ENCODE measurements at places on chromosomes 1 and 21.

GRCh38 chr1:6003568-6004411 is 11.6 kb upstream of the NPHP4 start:
- DNase-seq = no peak

GRCh38 chr1:230167419-230167852 is 100.4 kb downstream of the GALNT2 start:
- peak; percentile 74 for DNase-seq

- DNase-seq = no peak
These were observed 39.8 kb downstream of the RAB3B start for GRCh38 chr1:51950701-51951100.

GRCh38 chr1:31241321-31241720 is 1.6 kb upstream of the NKAIN1 start:
- DNase-seq = no peak

DNA sequence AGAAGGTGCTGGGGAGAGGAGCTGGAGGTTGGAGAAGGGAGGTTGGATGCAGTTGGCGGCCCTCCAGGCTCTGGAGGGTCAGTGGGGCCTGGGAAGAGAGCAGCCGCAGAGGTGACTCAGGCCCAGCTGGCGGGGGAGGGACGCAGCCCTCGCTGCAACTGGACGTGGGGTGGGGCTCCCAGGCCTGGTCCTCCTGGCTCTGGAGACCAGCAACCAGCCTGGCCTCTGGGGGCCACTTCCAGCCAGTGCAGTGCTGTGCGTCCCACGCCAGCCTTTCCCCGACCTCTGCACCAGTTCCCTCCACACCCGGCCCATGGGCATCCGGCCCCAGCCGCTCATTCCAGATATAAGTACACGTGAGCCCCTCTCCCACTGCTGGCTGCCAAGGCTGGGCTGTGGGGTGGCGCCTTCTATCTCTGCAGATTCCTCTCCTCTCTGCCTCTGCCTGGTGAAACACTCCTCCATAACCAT is 38.0 kb upstream of the COL18A1 start:
- peak; percentile 97 for DNase-seq

DNA sequence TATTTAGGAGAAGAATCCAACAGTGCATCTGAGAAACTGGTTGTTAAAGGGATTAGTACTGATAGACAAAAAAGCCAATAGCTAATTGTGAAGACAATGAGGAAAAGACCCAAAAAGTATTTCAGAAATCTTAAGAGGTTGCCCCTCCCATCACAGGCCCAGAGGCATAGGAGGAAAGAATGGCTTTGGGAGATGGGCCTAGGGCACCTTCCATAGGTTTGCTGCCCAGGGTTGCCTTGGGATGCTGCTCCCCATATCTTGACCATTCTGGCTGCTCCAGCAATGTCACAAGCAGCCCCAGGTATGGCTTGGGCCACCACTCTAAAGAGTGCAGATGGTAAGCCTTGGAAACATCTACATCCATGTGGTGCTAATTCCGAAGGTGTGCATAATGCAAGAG is 68.7 kb upstream of the CD5L start:
- no peak for DNase-seq

- no peak for DNase-seq
These were observed 404.8 kb downstream of the PCP4 start for GRCh38 chr21:40272037-40272436.

DNA sequence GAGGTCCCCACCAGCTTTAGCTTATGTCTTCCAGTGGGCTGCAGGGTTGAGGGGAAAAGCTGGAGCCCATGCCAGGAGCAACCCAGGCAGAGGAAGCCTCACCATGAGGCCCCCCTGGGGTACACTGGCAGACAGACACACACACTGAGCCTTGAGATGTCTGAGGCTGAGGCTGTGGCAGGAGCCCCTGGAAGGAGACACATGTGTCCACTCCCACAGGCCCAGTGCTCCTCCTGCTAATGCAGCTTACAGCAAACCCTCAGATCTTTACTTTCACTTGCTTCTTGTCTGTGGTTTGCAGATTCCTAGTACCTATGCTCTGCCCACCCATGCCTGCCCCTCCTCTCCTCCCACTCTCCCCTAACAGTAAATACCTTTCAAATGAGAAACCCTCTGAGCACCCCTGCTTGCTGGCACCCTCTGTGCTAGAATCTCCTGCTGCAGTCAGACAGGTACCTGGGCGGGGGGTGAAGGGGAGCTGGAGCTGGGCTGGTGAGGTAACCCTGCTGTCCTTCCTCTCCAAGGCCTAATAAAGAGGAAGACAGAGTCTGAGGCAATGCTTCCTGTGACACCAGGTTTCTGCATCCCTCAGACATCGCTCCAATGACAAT is 63.4 kb upstream of the NEK2 start:
- DNase-seq = peak; percentile 27

DNA sequence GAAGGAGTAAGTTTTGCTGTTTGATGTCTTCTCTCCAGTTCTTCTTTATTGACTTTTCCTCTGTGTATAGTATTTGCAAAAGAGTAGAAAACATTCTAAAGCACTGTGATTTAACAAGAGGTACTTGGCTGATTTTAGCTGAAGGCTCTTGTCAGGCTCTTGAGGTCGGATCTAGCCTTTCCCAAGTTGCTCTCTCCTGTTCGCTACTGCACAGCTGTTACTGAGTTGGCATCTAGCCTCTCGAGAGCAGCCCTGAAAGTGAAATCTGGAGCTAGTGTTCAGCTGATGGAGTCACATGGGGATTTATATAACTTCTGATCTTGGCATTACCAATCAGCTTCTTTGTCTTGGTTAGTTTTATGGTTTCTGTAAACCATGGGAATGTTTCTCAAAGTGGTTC is 193.1 kb downstream of the RYR2 start:
- no peak for DNase-seq

DNA sequence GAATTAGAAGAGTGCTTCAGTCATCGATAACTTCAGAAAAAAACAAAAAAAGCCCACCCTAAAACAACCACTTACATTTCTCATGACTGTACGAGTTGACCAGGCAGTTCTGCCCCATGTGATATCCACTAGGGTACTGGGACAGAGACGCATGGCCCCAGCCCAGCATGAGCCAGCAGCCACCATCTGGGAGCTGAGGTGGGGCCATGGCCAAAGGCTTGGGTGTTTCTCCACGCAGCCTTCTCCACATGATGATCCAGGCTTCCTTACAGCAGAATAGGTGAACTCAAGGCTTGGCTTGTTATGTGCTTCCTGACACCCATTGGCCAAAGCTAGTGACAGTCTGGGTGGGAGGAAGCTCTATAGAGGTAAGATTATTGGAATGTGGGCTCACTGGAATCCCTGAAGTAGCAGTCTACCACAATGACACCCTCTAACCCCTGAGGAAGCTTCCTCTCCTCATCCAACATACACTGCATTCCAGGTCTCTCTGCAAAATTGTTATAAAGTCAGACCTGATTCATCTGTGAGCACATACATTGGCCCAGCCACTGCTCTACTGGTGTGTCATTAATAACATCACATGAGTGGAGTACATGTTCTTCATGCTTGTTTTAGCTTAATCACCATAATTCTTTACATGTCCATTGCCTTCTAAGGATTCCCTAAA is 66.3 kb upstream of the NTPCR start:
- DNase-seq = peak; percentile 16

GRCh38 chr1:1832820-1833219 is 54.5 kb upstream of the NADK start:
- DNase-seq = peak; percentile 70

DNA sequence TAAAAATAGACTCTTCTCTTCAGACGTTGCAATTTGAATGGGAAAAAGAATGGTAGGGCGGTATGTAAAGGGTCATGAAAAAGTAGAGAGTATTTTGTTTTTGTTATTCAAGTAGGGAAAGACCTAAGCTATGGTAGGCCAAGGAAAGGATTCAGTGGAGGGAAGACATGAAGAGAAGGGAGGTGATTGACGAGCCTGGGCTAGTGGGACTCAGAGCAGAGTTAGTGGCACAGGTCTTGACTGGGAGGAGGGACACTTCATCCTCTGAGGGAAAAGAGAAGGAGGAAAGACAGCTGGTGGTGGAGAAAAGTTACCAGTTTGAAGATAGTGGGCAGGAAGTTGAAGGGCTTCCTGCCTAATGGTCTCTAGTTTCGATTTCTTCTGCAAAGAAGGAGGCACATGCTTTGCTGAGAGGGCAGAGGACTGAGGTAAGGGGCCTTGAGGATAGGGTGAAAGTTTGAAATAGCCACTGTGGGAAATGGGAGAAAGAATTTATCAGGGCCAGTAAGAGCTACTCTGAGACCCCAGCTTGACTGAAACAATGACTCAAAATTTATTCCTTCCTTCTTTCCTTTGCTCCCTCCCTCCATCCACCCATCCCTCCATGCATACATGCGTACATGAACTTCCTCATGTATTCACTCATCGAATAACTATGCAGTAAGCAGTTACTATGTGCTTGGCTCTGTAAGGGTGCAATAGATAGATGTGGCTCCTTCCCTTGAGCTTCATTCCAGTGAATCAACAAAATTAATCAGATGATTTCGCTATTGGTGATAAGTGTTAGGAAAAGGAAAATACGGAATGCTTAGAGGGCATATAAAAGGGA is 4.2 kb downstream of the CD48 start:
- no peak for DNase-seq

- no peak for DNase-seq
These were observed 37.6 kb downstream of the ZYG11A start for GRCh38 chr1:52880206-52880605.

- peak; percentile 91 for DNase-seq
These were observed 12.7 kb downstream of the FAM89A start for GRCh38 chr1:231027136-231027925.

GRCh38 chr1:174682419-174683008 is 234.8 kb downstream of the GPR52 start:
- peak; percentile 79 for DNase-seq

GRCh38 chr1:200753650-200754198 is 15.0 kb downstream of the CAMSAP2 start:
- no peak for DNase-seq

- peak; percentile 67 for DNase-seq
These were observed 35.4 kb downstream of the PTPRU start for GRCh38 chr1:29271724-29272123.

DNA sequence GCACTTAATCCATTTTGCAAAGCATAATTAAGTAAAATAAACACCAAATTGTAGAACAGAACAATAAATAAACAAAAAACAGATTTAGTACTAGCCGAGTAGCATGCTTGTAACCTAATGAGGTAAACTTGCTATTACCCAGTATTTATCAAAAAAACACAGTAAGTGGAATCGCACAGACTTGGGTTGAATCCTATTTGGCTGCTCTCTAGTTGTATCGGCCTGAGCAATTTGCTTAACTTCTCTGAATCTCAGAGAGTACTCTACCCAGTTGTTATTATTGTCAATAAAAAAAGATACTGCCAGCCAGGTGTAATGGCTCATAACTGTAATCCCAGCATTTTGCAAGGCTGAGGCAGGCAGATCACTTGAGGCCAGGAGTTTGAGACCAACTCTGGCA is 664.3 kb downstream of the ADGRL2 start:
- DNase-seq = no peak

DNA sequence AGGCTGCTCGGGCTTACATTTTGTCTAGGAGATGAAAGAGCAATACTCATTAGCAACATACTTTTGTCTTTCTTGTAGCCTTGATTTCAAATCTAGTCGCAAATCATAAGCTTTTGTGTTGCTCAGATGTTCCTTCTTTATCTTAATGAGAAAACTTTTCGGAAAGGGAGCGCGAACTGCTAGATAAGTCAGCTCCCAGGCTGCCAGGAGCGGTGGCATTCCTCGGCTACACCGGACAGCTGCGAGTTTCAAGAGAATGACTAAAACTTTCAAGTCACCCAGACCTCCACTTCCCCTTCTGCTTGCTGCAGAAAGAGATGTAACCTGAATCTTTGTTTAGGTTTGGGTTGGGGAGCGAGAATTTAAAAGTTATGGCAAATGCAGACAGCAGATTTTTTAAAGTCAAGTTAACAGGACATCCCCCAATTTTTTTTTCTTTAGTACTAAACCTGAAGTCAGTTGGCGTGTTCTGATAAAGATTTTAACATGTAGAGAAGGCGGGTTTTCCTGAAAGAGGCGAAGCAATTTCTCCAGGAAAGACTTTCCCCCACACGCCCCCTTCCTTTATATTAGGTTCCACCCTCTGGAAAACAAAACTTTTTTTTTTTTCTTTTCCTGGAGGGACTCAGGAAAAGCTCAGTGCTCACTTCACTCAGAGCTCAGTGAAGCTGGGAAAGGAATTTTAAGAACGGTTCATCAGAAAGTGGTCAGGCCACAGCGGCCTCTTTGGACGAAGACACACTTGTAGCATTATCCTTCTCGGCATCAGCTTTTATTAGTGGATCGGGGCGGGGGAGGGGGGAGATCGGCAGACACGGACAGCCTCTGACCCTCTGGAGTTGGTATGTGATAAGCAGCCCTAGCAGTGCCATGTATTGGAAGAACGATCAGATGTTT is at the start of gene LHX8:
Gene LHX8 (plus strand): TSS at position 639 of the 897 bp plus-strand sequence. CDS start 2,227 bp downstream, outside the sequence.
- no peak for DNase-seq
